ENCODE measurements at places on chromosomes 5 and 9.

DNA sequence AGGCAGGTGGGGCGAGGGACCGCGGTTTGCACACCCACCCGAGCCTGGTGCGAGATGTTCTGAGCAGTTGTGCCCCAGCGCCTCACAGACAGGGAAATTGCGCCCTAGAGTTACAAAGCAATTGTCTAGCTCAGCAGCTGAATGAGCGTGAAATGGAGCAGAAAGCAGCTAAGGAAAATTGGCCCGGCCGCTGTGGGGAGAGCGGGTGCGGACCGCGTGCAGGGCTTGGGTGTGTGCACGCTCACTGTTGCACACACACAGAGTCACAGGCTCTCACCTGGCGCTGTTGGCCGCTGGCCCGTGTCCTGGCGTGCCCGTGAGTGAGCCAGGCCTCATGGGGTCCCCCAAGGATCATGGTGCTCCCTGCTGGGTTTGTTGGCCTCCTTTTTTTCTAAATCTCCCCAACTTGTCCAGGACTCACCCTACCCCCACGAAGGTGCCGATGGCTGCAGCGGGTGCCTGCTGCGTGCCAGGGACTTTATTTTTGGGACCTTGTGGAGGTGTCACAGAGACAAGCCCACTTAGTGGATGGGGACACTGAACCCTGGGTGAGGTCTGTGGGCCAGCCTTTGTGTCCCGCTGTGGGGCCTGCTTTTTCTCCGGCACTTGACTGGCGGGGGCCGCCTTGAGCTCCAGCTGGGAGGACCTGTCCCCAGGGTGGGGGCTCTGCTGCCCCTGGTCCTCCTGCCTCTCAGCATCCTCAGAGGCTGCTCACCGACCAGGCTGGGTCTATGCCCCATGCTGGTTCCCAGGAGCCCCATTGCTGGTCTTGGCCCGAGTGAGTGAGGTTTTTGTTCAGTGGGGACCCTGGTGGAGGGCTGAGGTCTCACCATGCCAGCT, 5.2 kb downstream of the RXRA start:
- no peak for DNase-seq

GRCh38 chr5:6606884-6607558, 25.8 kb downstream of the NSUN2 start:
- DNase-seq: no peak

DNA sequence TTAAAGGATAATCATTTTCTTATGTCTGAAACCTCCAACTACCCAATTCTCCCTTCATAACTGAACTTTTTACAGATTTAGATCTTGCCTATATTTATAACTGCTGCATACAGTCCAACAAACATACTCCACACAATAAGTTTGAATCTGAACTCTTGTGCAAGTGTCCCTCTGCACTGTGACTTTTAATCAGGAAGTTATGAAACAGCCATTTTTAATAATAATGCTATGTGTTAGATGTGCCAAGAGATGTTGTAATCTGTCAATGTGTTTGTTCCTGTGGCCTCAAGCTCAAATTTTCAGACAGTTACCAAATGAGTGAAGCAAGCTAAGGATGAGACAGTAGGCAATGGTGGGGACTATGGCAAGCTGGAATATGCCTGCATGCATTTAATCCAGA, 57.6 kb upstream of the MTAP start:
- no peak for DNase-seq

DNA sequence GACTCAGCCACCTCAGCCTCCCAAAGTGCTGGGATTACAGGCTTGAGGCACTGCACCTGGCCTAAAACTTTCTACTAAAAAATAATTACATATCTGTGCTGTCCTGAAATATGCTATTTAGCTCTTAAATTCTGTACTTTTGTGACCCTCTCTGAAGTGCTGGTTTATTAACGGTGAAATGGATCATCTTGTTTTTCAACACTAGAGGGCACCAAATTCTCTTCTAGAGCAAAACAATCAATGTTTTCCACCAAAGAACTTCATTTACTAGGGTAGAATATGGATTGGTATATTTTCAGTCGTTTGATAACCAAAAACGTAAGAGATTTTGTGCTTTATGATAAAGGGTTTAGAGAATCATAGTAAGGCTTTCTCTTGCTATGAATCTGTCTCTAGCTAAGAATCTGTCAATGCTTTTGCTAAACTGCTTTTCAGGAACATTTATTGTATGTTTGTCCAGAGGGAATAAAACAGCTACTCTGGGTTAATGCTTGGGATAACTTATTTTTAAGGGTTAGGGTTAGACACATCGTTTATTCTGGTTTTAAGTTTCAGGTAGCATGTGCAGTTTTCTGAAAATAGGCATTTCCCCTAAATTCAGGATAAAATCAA, 63.6 kb downstream of the RNF180 start:
- DNase-seq: no peak

DNA sequence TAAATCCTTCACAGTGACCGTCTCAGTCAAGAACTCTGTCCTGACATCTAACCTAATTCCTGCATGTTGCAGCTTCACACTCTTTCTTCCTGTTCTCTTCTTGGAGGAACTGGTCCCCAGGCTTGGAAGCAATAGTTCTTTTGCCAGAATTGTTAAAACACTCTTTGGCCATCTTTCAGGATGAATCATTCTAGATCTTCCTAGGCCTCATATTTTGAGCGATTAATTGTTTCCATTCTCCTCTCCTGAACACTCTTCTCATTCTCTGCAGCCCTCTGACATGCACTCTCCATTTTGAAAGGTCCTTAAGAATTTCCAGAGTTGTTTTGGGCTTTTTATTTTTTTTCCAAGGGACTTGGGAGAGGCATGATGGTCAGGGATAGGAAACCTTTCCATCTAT, 85.8 kb downstream of the FAM114A2 start:
- DNase-seq: no peak

DNA sequence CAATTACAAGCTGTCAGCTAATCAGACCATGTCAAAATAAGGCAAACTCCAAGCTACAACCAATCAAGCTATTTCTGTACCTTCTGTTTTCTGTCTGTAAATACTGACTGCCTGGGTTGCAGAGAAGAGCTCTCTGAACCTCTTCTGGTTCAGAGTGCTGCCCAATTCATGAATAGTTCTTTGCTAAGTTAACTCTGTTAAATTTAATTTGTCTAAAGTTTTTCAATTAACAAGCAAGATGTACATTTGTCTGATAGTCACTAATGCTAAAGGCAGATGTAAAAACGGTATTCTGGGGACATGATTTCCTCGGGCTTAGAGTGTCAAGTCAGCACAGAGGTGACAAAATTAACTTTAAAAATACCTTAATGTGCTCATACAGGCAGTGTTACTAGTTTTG, 408.3 kb upstream of the CLINT1 start:
- no peak for DNase-seq

GRCh38 chr9:76764138-76764537, at the start of gene PCA3:
PCA3 (plus strand) TSS chr9:76764438.
- no peak for DNase-seq

- no peak for DNase-seq
Measured at GRCh38 chr5:153534102-153534501, 43.6 kb downstream of the GRIA1 start.

GRCh38 chr9:121601194-121601593, 50.2 kb upstream of the DAB2IP start:
- no peak for DNase-seq

GRCh38 chr5:362189-362588, 40.7 kb downstream of the AHRR start:
- DNase-seq: no peak

DNA sequence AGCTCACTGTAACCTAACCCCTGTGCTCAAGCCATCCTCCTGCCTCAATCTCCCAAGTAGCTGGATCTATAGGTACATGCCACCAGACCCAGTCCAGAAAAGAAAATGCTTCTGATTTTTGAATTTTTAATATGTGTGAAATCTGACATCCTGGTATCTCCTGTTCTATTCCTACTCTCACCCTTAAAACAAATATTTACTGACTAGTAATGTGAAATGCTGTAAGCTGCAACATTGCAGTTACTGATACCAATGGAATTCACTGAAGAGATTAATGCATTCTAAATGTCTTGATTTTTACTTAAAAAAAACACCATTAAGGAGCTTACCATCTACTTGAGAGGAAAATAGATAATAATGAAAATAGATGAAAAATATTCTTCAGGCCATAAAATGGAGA, 162.7 kb upstream of the TSLP start:
- DNase-seq: no peak

GRCh38 chr9:110186254-110186653, 21.7 kb downstream of the C9orf152 start:
- DNase-seq: no peak

GRCh38 chr9:104864675-104865104, 63.3 kb downstream of the ABCA1 start:
- DNase-seq: no peak

DNA sequence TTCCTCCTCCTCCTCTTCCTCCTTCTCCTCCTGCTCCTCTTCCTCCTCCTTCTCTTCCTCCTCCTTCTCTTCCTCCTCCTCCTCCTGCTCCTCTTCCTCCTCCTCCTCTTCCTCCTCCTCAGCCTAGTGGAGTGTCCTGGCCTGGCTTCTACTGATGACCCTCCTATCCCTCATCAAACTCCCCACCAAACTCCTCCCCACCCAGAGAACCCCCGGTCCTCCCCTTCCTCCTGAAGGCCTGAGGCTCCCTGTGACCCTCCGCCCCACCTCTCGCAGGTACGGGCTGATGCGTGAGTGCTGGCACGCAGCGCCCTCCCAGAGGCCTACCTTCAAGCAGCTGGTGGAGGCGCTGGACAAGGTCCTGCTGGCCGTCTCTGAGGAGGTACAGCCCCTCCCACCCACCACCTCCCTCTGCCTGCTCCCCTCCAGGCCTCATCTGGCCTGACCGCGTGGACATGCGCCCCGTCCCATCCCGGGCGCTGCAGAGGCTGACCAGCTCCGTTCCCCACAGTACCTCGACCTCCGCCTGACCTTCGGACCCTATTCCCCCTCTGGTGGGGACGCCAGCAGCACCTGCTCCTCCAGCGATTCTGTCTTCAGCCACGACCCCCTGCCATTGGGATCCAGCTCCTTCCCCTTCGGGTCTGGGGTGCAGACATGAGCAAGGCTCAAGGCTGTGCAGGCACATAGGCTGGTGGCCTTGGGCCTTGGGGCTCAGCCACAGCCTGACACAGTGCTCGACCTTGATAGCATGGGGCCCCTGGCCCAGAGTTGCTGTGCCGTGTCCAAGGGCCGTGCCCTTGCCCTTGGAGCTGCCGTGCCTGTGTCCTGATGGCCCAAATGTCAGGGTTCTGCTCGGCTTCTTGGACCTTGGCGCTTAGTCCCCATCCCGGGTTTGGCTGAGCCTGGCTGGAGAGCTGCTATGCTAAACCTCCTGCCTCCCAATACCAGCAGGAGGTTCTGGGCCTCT, 10.6 kb downstream of the FGFR4 start:
- no peak for DNase-seq

DNA sequence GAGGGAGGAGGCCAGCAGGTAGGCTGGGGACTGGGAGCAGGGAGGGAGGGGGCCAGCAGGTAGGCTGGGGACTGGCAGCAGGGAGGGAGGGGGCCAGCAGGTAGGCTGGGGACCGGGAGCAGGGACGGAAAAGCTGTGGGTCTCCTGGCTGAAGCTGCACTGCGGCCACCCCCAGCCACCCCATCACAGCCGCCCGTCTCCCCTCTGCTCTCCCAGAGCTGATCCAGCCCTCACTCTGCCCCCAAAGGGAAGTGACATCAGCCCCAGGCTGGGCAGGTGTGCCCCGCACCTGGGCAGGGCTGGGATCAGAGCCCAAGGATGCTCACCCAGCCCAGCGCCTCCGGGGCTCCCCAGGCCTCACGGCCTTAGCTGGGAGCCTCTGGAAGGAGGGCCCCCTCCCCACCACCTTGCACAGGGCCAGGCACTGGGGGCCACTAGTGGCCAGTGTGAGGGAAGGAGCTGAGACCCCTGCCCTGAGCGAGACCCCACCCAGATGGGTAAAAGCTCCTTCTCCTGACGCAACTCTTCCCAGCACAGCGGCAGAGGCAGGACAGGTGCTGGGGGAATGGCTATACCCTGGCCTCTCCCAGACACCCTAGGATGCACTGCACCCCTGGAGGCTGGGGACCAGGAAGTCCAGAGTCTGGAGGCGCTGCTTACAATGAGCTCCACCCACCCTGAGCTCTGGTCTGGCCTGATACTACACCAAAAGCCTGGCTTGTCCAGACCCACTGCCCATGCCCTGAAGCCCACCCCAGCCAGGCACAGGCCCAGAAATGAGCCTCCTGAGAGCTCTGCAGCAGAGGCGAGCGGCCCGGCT, 11.6 kb downstream of the AGPAT2 start:
- no peak for DNase-seq

DNA sequence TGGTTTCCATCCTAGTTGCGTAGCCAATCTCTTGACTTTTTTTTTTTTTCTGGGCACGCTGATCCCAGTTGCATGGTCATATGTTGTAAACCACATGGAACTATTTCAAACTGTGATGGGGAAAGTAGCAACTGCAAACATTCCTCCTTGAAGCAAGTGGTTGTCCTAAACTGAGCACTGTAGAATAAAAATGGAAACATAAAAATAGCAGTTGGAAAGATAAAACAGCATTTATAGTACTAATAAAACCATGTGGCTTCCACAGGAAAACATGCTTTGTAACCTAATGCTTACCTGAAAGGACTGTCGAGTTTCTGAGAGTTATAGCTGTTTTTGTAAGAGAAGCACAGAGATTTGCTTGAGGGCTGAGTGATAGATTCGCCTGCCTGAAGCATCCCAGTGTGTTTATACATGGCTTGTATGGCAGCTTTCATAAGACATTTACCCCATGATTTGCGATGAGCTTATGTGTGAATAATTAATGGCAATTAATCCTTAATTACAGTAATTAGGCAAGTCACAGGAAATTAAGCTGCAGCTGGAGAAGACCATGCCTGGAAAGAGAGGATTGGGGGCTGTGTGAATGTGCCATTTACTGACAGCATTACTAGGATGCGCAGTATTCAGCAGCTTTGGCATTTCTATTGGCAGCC, 136.5 kb downstream of the PBX3 start:
- no peak for DNase-seq

GRCh38 chr5:142520885-142521284, 165.0 kb downstream of the FGF1 start:
- DNase-seq: no peak

DNA sequence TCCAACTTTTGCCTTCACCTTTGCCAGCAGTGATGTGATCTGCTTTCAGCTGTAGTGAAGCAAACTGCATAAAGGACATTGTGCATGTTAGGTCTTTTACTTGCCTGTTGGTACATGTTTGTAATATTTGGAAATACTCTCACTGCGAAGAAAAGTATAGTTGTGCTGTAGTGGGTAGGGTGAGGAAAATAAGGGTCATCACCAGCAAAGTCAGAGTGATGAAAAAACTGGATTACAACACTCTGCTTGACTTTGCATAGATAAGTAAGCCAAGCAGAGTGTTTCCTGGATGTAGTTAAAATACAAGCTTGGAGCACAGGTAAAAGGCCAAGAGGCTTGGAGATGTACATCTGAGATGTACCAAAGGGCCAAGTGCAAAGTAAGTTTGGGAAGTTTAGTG, 16.7 kb downstream of the TGFBR1 start:
- DNase-seq: no peak

- DNase-seq: no peak
Measured at GRCh38 chr5:2904956-2905355, 153.5 kb upstream of the IRX2 start.

DNA sequence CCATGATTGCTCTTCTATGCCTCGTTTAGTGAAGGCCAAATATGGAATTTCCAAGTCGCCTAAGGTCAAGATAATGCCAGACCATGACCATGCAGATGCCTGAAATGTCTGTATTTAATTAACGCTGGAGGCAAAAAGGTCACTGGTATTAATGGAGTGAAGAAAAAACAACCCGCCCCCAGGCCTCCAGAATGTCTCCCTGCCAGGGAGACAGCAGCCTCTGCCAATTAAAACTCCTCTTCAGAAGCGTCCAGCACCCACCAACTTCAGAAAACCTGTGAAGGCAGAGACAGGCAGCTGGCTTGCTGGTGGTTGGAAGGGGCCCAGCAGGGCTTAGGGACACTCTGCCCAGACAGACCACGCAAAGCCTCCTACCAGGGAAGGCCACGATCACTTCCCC, 94.4 kb downstream of the VAV2 start:
- DNase-seq: no peak
